Ovary (tissue), 10 donors: ENCODE measurements at places on chromosomes 3 and 15. TPM values are rescaled to one million over a fixed set of nuclear protein-coding genes. Genes with fewer than 3 reads are reported as not detected.
A peak's percentile ranks its signal among the peaks of the same experiment; 100 is the strongest.

Gene ZSCAN2
- polyA plus RNA-seq: 8.2 TPM

Gene SLC12A8
- 11.0 TPM for polyA plus RNA-seq

Gene LRRIQ4
- 0.05 TPM for polyA plus RNA-seq

Gene MKRN2OS
- not detected for polyA plus RNA-seq

Gene SPINK8
- polyA plus RNA-seq: not detected

Gene CIB2
- 8.2 TPM for polyA plus RNA-seq

Gene UPK1B
- 0.05 TPM for polyA plus RNA-seq

Gene GPR62
- polyA plus RNA-seq: 0.15 TPM

Gene RHOV
- polyA plus RNA-seq: 0.07 TPM

Gene VGLL3
- polyA plus RNA-seq: 12.2 TPM

Gene SLC28A2
- not detected for polyA plus RNA-seq

Gene FBN1
- 159 TPM for polyA plus RNA-seq

Gene EOMES
- polyA plus RNA-seq: 2.2 TPM

Gene SLCO2A1
- 23.6 TPM for polyA plus RNA-seq

Gene PLD1
- polyA plus RNA-seq: 24.6 TPM

Gene PLSCR5
- not detected for polyA plus RNA-seq

Gene CFAP20DC
- polyA plus RNA-seq: 2.4 TPM

Gene SETMAR
- 33.4 TPM for polyA plus RNA-seq

Gene ETV5
- polyA plus RNA-seq: 10.3 TPM

Gene CCR9
- not detected for polyA plus RNA-seq

Gene RASGRP1
- polyA plus RNA-seq: 0.13 TPM

GRCh38 chr3:124217542-124217941, 225.6 kb upstream of the ROPN1 start:
- DNase-seq: no peak

DNA sequence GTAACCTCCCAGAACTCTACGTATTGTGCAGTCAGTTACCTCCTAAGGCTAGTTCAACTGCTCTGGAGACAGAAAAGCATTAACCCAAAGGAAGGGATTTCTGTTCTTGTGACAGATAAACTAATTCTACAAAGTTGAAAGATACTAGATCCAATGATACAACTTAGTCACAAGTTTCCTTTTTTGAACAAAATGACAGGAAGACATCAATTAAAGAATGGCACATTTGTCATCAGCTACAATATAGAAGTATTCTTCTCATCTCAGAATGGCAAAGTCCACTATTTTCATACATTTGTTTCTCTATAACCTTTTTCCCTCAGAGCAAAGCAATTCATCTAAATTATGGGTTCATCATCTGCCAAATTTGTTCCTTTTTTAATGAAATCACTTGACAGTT, 43.7 kb downstream of the ISL2 start:
- no peak for DNase-seq

GRCh38 chr3:35446896-35447295, 192.4 kb upstream of the ARPP21 start:
- no peak for DNase-seq

GRCh38 chr3:42052132-42052483, 39.0 kb upstream of the TRAK1 start:
- no peak for DNase-seq

- DNase-seq: no peak
These were observed 6.2 kb downstream of the C15orf62 start for GRCh38 chr15:40775740-40776536.

DNA sequence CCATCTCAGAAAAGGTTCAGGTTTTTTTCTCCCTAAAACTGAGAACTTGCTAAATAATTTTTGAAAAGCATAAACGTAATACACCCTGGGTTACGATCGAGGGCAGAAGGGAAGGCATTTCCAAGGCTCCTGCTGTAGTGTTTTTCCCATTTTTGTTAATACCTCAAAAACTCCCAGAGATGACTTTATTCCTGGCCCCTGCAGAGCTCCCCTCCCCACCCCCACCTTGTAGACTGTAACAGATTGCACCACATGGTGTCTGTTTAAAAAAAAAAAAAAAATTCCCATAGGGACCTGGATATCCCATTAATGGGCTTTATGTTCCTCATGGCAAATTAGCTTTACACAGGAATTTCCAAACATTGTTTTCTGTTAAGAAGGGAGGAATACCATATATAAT, 38.2 kb downstream of the FEZF2 start:
- no peak for DNase-seq

DNA sequence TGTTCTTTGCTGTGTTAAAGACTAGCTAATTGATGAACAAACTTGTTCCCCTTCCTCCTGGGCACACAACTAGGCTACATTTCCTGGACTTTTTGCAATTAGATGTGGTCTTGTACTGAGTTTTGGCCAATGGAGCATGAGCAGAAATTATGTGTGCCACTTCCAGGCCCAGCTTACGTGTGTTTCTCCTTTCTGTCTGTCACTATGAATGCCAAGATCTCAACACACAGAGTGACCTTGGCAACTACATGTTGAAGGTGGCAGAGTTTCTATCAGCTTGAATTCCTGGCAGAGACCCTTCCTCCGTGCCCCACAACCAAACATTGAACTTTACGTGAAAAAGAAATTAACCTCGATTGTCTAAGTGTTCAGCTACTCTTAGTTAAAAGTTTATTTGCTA, 81.7 kb upstream of the PIAS1 start:
- no peak for DNase-seq

GRCh38 chr3:61387817-61388216, 136.6 kb upstream of the FHIT start:
- DNase-seq: no peak

GRCh38 chr15:69983696-69984265, 113.9 kb downstream of the TLE3 start:
- no peak for DNase-seq

GRCh38 chr3:177601152-177601551, 403.9 kb upstream of the TBL1XR1 start:
- no peak for DNase-seq

- DNase-seq: no peak
These were observed 30.4 kb downstream of the RASGRF1 start for GRCh38 chr15:79060175-79060574.

- peak; percentile 54 for DNase-seq
These were observed 61.3 kb downstream of the TMCO5A start for GRCh38 chr15:37995461-37996347.

- peak; percentile 51 for DNase-seq
These were observed 43.2 kb upstream of the BOC start for GRCh38 chr3:113167825-113168801.

- DNase-seq: no peak
These were observed 16.4 kb upstream of the ZNF609 start for GRCh38 chr15:64443747-64444621.

- no peak for DNase-seq
These were observed 25.7 kb downstream of the ATOSA start for GRCh38 chr15:52653431-52653964.

DNA sequence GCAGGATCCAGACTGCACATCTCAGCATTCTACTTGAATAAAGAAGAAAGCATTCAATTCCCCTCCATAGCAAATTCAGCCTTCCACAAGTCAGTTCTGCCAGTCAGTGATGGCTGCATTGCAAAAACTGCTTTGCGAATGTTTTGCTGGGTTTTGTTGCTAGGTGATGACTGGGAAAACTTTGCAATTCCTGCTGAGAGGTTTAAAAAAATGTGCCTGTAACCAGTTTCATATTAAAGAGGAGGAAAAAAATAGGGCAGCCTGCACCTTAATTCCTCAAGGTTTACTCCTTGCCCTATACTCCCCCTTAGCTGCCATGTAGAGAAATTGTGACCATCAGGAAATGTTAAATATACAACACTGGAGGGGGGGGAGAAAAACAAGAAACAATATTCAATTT, 225.6 kb upstream of the ATP11B start:
- DNase-seq: no peak

GRCh38 chr15:93035953-93036810, 52.8 kb downstream of the RGMA start:
- DNase-seq: peak; percentile 46

DNA sequence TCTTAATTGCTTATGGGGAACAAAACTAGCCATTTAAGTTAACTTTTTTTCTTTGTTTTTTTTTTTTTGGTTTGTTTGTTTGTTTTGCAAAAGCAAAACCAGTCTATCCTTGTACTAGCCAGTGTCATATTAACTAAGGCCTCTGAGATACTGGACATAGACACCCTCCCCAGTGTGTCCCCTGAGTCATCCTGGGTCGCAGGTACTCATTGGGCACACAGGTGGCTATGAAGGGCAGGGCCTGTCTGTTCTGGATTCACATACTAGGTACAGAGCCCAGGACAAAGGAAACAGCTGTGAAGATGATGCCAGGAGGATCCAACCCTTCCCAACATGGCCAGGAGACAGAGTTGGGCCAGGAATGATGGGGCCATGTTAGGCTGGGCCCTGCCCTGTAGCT, 318.1 kb downstream of the THSD4 start:
- DNase-seq: no peak

GRCh38 chr3:188154809-188155574, 1.0 kb downstream of the LPP start:
- no peak for DNase-seq

- DNase-seq: peak; percentile 70
These were observed 817 bp downstream of the USP3 start for GRCh38 chr15:63504979-63505841.

- DNase-seq: no peak
These were observed 78.6 kb downstream of the FHIT start for GRCh38 chr3:61172684-61173083.

DNA sequence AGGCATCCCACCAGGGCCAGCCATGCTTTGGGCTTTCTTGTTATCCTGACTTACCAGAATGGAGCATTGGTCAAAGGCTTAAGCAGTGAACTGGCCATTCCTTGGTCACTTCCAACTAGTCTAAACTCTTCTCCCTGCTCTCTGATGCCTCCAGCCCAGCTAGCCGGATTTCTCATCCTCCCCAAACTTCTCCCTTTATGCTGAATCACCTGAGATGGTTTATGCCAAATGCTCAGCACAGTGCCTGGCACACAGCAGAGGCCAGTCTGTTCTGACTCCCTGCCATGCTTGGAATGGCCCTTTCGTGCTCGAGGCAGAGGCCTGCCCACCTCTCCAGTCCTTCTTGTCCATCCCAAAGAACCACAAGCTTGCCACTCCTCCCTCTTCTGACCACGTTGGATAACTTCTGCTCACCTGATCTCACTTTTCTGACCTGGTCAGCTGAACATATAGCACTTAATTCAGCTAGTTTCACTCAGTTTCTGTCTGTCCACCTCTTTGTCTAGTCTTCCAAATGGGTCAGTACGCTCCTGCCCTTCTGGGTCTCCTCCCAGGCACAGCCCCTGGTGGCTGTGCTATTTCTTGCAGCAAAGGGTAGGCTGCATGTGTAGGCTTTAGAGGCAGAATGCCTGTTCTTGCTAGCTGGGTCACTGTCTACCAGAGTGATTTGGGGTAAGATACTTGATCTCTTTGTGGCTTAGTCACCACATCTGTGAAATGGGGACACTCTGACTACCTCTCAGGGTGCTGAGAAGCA, 2.2 kb upstream of the RBP1 start:
- no peak for DNase-seq

DNA sequence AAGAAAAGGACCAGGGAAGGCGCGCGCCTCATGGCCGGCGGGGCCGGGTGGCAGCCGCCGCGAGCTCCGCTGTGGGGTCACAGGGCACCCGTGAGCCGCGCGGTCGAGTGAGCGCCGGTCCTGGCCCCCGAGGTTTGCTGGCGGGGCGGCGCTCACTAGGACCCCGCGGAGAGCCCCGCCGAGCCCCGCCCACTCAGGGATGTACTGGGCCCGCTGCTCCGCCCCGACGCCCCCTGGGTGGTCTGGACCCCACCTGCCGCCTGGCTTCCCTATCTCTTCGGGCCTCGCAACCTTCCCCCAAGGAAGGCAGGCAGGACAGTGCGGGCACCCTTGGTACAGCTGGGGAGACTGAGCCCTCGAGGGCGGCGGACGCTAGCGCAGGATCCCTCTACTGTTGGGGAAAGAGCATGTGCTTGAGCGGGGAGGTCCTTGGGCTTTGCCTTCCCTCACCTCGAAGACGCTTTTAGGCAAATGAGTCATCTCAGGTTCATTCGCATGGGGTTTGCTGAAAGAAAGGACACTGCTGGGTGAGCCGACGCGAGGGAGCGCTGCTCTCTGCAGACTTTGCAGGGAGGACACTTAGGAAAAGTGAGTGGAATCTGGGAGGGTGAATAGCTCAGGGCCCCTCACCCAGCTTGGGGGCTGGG, at the start of gene CHRNB4:
TSS of gene CHRNB4 (minus strand) at position 109 of the 647 bp plus-strand sequence. CDS start at position 32, 77 bp downstream.
- DNase-seq: no peak

- peak; percentile 90 for DNase-seq
These were observed 2.9 kb upstream of the USP3 start for GRCh38 chr15:63501256-63502089.

- DNase-seq: no peak
These were observed 2.1 kb downstream of the FAN1 start for GRCh38 chr15:30905821-30906220.

- DNase-seq: no peak
These were observed 37.0 kb downstream of the MAPK6 start for GRCh38 chr15:52056001-52056400.

GRCh38 chr3:49346797-49347251, 7.0 kb upstream of the USP4 start:
- DNase-seq: no peak

DNA sequence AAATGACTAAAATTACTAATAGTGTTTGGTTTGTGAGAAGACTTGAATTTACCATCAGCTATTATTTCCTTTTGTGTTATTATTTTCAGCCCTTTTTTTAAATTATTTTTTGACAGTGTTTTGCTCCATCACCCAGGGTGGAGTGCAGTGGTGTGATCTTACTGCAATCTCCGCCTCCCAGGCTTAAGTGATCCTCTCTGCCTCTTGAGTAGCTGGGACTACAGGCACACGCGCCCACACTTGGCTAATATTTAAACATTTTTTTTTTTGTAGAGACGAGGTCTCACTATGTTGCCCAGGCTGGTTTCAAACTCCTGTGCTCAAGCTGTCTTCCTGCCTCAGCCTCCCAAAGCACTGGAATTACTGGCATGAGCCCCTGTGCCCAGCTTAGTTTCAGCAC, 31.7 kb upstream of the UTS2B start:
- DNase-seq: no peak

GRCh38 chr3:111605493-111605892, 10.3 kb upstream of the ZBED2 start:
- no peak for DNase-seq

- no peak for DNase-seq
These were observed 20.6 kb downstream of the NCK1 start for GRCh38 chr3:136882571-136882970.

DNA sequence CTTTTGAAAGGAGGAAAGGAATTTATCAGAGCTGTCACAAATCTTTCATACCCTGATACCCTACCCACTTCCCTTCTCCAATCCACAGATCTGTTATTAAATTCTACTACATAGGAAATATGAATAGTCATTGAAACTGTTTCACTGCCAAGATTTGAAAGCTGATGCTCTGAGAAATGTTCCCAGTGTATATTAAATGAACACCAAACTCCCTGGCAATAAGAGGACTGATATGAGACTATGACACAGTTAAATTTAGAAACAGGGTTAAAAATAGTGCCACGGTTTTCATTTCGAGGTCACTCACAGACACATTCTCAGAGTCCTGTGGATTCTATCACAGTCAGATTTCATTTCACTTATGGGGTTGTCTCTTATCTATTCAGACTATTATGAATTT, 27.2 kb upstream of the GBE1 start:
- no peak for DNase-seq
